ENCODE measurements at places on chromosomes 16 and 17.

DNA sequence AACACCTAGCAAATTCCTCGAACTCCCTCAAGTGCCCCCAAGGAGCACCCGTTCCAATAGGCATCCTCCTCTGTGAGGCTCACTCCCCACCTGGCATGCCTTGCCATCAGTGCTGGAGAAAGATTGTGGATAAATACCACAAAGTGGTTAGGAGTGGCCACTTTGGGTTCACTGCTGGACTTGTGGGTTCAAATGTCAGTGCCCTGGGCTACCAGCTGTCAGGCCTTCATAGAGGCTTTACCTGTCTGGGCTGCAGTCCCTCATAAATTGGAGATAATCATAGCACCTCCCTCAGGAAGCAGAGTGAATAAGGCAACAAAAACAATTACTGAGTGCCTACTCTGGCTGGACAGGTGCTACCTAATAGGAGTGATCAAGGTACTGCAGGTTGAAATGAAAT lies 1.5 kb upstream of the SYT17 start:
- DNase-seq = no peak

- DNase-seq = no peak
These were observed 17.5 kb downstream of the CMTM3 start for GRCh38 chr16:66621973-66622372.

GRCh38 chr17:63753215-63753614 lies 11.6 kb upstream of the STRADA start:
- no peak for DNase-seq

DNA sequence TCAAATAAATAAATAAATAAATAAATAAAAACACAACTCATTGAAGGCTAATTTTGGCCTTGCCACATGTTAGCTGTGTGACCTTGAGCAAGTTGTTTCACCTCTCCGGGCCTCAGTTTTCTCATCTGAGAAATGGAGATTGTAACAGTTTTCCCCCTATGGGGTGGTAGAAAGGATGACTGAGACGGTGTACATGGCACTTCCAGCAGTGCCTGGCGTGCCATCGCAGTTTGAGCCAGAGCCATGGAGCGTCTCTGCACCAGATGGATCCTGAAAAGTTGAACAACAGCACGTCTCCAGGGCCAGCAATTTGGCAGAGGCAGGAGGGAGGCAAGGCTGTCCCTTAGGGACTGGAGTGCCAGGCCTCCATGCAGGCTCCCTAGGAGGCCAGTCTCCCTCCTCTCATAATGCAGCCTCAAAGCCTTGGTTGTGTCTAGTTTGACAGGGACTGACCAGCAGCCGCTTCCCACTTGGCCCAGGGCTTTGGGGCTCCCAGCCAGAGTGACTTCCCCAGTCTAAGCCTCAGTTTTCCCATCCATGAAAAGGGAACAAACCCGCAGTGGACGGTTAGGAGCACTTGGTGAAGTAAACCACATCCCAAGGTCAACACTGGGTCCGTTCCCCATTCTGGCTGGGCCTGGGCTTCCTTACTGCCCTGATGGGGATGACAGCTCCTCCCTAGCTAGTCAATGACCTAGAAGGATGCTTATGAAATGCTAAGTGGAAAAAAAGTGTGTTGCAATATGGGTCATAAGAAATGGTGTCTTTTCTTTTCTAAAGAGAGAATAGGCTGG lies 19.3 kb downstream of the SOCS1 start:
- no peak for DNase-seq

- DNase-seq = peak; percentile 36
These were observed 201.5 kb upstream of the CACNG5 start for GRCh38 chr17:66633317-66633965.

- no peak for DNase-seq
These were observed 5.7 kb upstream of the FLYWCH1 start for GRCh38 chr16:2905988-2906387.

- DNase-seq = no peak
These were observed 1503.7 kb downstream of the CDH11 start for GRCh38 chr16:63617990-63618763.

DNA sequence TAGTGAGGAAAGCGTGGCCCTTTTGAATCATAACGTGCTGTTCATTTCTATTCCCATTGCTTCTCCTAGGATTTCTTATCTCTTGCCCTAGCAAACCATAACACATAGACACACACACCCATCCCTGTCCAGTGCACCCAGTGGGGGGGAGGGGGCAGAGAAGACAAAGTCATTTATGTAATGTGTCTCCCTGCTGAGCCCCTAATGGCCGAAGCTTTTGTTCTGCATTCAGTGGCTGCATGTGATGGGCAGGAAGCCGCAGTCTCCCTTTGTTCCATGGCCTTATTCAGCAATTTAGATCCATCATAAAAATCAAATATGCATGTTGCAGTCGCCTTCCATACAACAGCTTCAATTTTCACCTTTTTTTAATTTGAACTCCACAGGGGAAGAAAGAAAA lies 325.4 kb downstream of the ZFHX3 start:
- no peak for DNase-seq

- peak; percentile 83 for DNase-seq
These were observed 19.9 kb downstream of the CLEC16A start for GRCh38 chr16:10964039-10964890.

GRCh38 chr16:4615384-4616046 lies 827 bp upstream of the UBALD1 start:
- DNase-seq = no peak

GRCh38 chr16:67662653-67663010 lies 1.9 kb downstream of the PARD6A start:
- DNase-seq = no peak

DNA sequence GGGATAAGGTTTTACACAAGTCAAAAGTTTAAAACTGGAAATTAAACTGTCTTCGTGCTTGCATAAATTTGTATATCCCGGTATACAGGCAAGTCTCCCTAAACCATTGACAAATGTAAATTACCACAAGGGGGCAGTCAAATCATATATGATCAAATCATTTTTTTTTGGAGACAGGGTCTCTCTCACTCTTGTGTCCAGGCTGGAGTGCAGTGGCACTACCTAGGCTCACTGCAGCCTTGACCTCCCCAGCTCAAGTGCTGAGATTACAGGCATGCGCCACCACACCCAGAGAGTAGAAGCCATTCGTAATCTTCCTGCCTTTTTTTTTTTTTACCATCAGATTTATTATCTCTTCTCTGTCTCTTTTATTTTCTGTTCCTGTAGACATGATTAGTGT lies 18.5 kb downstream of the TOP2A start:
- DNase-seq = no peak

DNA sequence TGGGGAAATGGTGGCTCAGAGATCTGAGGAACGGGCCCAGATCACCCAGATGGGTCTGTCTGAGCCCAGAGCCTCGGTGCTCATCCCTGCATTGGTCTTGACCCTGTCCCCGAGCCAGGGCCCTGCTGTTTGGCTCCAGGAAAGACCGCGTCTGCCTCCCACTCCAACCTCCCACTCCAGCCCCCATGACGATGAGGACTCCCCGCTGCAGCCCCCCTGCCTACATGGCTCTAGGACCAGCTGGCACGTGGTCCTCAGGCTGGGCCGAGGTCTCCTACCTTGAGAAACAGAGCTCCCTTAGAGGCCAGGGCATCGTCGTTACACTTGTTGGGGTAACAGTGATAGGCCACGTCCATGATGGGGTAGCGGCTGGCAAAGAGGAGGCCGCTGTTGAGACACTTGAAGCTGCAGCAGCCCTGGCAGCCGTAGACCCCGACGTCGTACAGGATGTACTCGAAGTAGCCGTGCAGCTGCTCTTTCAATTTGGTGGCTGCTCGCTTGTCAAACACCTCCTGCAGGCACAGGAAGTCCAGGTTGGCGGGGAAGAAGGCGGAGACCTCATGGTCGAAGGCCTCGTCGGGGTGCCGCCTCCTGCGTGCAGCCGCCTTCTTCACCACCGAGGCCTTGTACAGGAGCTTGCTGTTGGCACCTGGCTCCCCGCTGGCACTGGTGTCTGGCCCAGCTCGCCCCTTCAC lies 59.9 kb downstream of the PRMT7 start:
- peak; percentile 39 for DNase-seq

DNA sequence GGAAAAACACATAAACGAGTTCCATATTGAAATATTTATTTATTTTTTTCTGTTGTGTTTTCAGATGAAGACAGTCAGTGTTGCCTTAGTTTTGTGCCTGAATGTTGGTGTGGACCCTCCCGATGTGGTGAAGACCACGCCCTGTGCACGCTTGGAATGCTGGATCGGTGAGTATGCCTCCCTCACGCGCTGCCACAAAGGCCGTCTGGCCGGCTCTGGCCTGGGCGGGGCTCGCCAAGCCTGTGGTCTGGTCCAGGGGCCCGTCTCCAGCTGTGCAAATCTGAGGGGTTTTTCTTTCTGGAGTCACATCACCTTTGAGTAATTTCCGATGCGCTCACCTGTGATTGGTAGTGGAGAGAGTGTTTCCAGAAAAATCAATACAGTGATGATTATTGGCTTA lies 81.0 kb downstream of the RPTOR start:
- DNase-seq = no peak

- DNase-seq = no peak
These were observed 6.4 kb downstream of the ITGAL start for GRCh38 chr16:30478766-30479478.

DNA sequence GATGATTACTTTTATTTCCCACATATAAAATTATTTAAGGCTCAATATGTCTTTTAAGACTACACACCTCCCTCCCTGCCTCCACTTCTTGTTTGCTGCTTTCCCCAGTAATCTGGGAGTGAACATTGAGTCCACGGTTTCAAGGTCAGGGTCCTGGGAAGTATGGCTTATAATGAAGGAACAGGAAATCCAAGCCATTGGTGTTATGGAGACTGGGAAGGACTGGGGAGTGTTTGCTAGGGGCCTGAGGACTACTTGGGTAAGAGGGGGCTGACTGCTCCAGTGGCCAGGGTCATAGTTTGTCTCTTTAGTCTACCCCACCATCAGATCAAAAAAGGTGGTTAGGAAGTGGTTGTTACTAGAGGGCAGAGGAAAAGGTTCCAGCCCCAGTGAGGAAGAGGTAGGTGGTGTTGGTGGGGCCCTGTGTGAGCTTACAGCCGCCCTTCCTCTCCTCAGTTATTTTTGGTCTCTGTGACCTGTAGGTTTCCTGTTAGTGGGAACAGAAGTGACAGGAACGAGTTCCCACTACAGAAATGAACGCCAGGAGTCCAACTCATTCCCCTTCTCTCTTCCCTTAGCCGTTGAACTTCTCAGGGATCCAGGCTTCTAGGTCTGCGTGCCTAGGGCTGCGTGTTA lies 742 bp upstream of the SLC16A13 start:
- peak; percentile 42 for DNase-seq

- peak; percentile 47 for DNase-seq
These were observed 37.0 kb upstream of the PEMT start for GRCh38 chr17:17628388-17629008.

- DNase-seq = no peak
These were observed 69.8 kb downstream of the SHISA9 start for GRCh38 chr16:12971241-12971640.

GRCh38 chr16:54165174-54165911 lies 121.2 kb downstream of the IRX3 start:
- no peak for DNase-seq

DNA sequence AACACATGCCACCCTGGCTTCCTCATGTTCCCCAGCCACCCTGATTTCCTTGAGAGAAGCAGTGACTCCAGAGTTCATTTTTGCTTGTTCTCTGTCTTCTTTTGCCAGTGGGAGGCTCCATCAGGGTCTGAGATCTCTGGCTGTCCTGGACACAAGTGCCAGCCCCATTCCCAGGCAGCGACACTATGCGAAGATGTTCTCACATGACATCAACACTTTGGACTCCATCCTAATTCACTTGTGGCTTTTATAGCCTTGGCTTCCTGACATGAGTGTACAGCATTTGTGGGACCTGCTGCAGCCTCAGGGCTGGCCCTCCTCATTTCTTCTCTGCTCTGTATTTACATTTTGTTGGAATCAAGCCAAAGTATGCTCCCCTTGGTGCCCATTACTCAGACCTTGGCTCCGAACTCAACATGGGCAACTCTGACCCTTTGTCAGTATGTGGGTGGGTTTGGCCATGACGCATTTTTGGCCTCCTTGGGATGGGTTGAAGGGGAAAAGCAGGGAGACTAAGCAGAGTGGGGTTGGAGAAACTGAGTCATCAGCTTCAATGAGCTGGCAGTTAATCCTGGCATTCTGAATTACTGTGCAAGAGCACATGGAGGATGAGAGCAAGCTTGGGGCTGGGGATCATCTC lies 119.0 kb upstream of the EEF2KMT start:
- no peak for DNase-seq

DNA sequence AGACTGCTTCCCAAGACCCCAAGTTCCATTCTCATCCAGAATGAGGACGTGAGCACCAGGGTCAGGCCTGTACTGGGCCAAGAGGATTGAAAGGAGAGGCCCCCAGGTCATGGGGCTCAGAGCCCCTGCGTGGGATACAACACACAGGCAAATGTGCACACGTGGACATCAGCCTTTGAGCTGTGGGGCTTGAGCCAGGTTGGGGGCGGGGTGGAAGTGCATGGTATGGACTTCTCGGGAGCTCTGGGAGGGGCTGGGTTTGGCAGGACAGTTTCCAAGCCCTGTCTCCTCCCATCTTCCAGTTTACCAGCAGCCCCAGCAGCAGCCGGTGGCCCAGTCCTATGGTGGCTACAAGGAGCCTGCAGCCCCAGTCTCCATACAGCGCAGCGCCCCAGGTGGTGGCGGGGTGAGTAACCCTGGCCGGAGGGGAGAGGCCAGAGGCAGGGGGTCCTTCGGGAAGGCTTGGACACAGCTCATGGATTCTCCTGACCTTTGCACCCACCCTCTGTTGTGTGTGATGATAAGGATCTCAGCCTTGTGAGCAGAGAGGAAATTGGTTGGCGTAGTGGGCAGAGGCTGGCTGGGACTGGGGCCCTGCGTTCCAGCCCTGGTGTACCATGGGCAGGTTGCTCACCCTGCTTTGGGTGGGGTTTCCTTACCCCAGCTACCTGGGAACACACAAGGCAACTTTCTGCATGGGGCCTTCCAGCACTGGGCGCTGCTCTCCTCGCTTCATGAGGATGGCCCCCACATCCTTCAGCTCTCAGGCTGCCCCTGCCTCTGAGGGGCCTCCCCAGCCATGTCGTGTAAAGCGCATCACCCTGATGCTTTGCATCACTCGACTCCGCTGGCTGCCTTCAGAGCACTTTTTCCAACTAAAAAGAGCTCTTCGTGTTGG lies 10.4 kb upstream of the LASP1NB start:
- no peak for DNase-seq

- peak; percentile 79 for DNase-seq
These were observed 7.0 kb downstream of the MPP2 start for GRCh38 chr17:43900183-43900857.

- DNase-seq = no peak
These were observed 10.7 kb downstream of the POLR3K start for GRCh38 chr16:42691-43090.

GRCh38 chr16:9409560-9410493 lies 318.4 kb downstream of the HAPSTR1 start:
- DNase-seq = no peak

- no peak for DNase-seq
These were observed 1.5 kb upstream of the NQO1 start for GRCh38 chr16:69727916-69728270.

- DNase-seq = no peak
These were observed 49.5 kb upstream of the MTSS2 start for GRCh38 chr16:70735141-70735979.
